Right atrium auricular region (tissue), 2 donors: ENCODE measurements at places on chromosomes 2 and 18. TPM values are rescaled to one million over a fixed set of nuclear protein-coding genes. Genes with fewer than 3 reads are reported as not detected.
A peak's percentile ranks its signal among the peaks of the same experiment; 100 is the strongest.

- DNase-seq, result no peak
- H3K4me3 ChIP-seq, result no peak overlapping the region
- no peaks in the 10 kb centered on the region for H3K27me3 ChIP-seq
- H3K27ac ChIP-seq, result no peak overlapping the region
- no peaks in the 10 kb centered on the region for H3K36me3 ChIP-seq
These were observed 291.9 kb upstream of the TRIB2 start for GRCh38 chr2:12424809-12425208.

RNF152 gene
- total RNA-seq, result 11.3 TPM

DNA sequence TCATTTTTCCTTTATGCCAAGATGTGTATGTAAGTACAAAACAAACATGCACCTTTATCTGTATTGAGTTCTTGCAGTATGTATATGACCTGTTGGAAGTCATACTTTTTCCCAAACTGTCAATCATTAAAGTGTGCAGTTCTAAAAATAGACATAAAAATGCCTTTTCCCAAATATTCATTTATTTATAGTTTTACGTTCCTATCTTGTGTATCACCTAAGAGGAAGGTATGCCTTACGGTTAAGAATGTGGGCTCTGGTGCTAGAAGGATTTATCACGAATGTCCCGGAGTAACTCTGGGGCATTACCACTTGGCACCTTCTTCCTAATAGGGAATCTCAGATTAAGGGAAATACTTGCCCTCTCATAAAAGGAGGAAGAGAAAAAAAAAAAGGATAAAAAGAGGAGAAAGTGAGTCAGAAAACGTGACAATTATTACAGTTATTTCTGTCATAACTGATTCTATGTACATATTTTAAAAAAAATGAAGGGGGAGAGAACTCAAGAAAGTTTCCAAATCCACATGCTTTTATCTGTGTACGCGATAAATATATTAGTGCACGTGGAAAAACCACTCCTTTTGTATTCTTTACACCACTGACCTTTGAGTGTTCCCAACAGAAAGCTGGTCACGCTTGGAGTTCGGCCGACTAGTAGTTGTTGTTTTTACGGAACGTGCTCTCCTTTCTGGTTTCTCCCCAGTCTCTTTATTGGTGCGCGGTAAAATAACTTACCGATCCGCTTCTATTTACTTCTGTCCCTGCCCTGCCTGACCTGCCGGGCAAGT is 721 bp downstream of the MCEE start:
- H3K27me3 ChIP-seq, result no peaks in the 10 kb centered on the region
- DNase-seq, result no peak
- H3K36me3 ChIP-seq, result peaks cover 12% of the 10 kb centered on the region
- H3K4me1 ChIP-seq, result no peaks in the 10 kb centered on the region
- peak overlapping the region; percentile 91 for H3K27ac ChIP-seq

CFAP210 gene
- total RNA-seq, result not detected

GRCh38 chr18:57547260-57547659 is 39.2 kb downstream of the FECH start:
- no peak for DNase-seq
- H3K4me3 ChIP-seq, result no peak overlapping the region
- no peaks in the 10 kb centered on the region for H3K27me3 ChIP-seq
- no peaks in the 10 kb centered on the region for H3K4me1 ChIP-seq

- no peak overlapping the region for H3K4me3 ChIP-seq
- H3K27me3 ChIP-seq, result no peaks in the 10 kb centered on the region
- H3K36me3 ChIP-seq, result no peaks in the 10 kb centered on the region
These were observed 208.2 kb downstream of the PRKCE start for GRCh38 chr2:45859682-45860081.

UGT1A8 gene
- total RNA-seq, result not detected

- H3K4me3 ChIP-seq, result no peak overlapping the region
- H3K27ac ChIP-seq, result no peak overlapping the region
- no peaks in the 10 kb centered on the region for H3K4me1 ChIP-seq
- no peaks in the 10 kb centered on the region for H3K27me3 ChIP-seq
These were observed 39.8 kb upstream of the PXDN start for GRCh38 chr2:1784087-1784486.

- no peaks in the 10 kb centered on the region for H3K36me3 ChIP-seq
- no peak overlapping the region for H3K27ac ChIP-seq
- no peak overlapping the region for H3K4me3 ChIP-seq
- peaks cover 8% of the 10 kb centered on the region for H3K4me1 ChIP-seq
- no peak for DNase-seq
- no peaks in the 10 kb centered on the region for H3K27me3 ChIP-seq
These were observed 498.3 kb downstream of the RIT2 start for GRCh38 chr18:42617221-42617620.

- H3K27me3 ChIP-seq, result no peaks in the 10 kb centered on the region
- peak within 1 kb of the TSS; percentile 91 for H3K27ac ChIP-seq
- H3K4me1 ChIP-seq, result no peaks in the 10 kb centered on the region
- DNase-seq, result peak; percentile 95
- no peaks in the 10 kb centered on the region for H3K36me3 ChIP-seq
- H3K4me3 ChIP-seq, result peak within 1 kb of the TSS; percentile 89
These were observed at the start of gene STK17B for GRCh38 chr2:196171248-196171871. STK17B (minus strand) TSS chr2:196171578; CDS start chr2:196163383, 8,195 bp downstream.

TDRD15 gene
- total RNA-seq, result 1.7 TPM

DNA sequence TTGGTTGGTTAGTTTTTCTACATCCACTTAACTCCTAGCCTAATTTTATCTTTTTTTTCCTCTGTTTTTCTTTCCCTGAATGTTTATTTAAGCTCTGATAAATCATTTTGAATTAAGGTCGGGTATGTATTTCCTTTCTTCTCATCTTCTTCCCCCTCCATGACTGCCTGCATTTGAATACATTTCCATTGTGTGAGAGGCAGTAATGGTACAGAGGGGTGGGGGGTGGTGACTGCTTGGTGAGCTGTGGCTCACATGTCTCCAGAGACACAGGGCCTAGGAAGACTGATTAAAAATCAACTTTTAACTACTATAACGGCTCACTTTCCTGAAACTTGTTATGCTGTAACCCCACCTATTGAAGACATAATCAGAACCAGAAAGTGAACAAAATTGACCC is 58.0 kb downstream of the NEDD4L start:
- no peaks in the 10 kb centered on the region for H3K4me1 ChIP-seq
- no peaks in the 10 kb centered on the region for H3K27me3 ChIP-seq

LRRTM1 gene
- 0.31 TPM for total RNA-seq

DNA sequence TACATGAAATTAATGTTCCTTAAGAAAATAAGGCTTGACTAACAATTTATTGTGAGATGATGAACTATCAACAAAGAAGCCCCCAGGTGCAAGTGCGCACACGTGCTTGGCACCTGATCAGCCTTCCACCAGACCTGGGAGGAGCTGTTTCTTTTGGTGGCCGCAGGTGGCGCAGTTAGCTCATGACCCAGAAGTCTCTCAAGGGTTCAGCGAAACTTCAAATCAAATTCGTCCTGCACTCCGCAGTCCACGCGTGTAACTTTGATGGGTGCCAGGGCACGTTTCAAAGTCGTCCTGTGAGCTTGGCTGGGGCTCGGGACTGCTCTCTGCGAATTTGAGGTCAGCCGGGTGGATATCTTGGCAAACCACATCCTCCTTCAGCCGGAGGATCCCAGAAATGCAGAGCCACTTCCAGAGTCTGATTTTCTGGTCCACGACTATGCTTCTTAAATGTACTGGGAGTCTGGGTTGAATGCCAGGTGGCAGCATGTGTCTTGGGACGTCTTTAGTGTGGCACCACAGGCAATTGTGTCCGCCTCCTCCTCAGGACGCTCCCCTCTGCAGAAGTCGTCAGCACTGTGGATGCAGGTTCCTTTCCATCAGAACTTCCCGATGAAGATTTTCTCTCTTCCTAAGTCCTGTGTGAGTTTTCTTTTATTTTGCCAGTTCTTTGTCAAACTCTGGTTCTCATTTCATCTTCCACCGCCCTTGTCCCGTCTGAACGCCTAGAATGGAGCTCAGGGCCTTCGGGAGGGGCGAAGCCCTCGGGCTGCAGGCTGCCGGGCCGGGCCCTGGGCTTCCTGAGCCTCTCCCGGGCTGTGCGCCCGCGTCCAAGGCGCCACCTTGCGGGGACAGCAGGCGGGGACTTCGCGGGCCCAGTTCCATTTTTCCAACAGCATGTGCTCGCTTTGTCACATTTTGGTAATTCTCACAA is 61.3 kb upstream of the RAPGEF4 start:
- DNase-seq, result no peak
- no peaks in the 10 kb centered on the region for H3K4me1 ChIP-seq
- H3K36me3 ChIP-seq, result no peaks in the 10 kb centered on the region
- no peak overlapping the region for H3K27ac ChIP-seq

SETBP1 gene
- 7.8 TPM for total RNA-seq

CXCR1 gene
- total RNA-seq, result 0.51 TPM

GRCh38 chr2:100011272-100011731 is 131.1 kb downstream of the AFF3 start:
- no peak overlapping the region for H3K27ac ChIP-seq
- no peaks in the 10 kb centered on the region for H3K27me3 ChIP-seq
- H3K4me3 ChIP-seq, result no peak overlapping the region
- no peak for DNase-seq

GRCh38 chr2:144183727-144184126 is 336.2 kb downstream of the ZEB2 start:
- no peak overlapping the region for H3K4me3 ChIP-seq
- DNase-seq, result no peak
- no peaks in the 10 kb centered on the region for H3K36me3 ChIP-seq
- H3K4me1 ChIP-seq, result no peaks in the 10 kb centered on the region

DNA sequence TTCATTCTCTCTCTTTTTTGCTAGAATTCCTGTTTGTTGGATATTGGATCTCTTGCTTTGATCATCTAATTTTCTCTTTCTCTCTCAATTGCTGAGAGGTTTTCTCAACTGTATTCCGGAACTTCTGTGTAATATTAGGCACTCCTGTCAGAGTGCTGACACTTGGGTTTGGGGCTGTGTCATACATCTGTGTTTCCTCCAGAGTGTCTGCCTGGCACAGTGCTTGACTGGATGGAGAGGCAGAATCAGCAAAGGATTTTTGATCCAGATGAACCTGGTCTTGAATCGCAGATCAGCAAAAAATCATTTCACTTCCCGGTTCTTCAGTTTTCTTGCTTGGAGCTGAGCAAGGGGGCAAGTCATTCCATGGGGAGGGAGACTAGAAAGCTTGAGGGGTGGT is 87.7 kb upstream of the CXCR4 start:
- H3K4me3 ChIP-seq, result no peak overlapping the region
- no peaks in the 10 kb centered on the region for H3K36me3 ChIP-seq
- H3K4me1 ChIP-seq, result no peaks in the 10 kb centered on the region
- no peak for DNase-seq

CROCC2 gene
- not detected for total RNA-seq

GRCh38 chr18:7059276-7059675 is 58.3 kb downstream of the LAMA1 start:
- no peaks in the 10 kb centered on the region for H3K36me3 ChIP-seq
- no peak for DNase-seq
- H3K27ac ChIP-seq, result no peak overlapping the region
- H3K4me3 ChIP-seq, result no peak overlapping the region
- H3K4me1 ChIP-seq, result no peaks in the 10 kb centered on the region

TMEM198 gene
- total RNA-seq, result 4.3 TPM

QPCT gene
- total RNA-seq, result 10.1 TPM

DNA sequence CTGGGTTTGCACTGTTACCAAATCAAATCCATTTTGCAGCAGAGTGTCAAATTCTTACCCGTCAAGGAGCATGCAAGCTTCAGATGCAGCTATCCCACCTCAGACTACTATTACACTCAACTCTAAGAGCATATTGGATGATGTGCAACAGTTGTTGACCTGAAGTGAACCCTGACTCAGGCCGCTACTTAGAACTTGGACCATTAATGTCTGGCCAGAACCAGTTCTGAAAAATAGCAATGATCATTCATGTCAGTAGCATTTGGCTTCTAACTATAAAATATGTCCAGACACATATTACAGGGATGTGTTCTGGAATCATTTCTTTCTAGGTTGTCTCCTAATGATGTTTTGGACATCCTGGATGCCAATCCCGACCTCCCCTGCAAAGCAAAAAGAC is 135.5 kb upstream of the PKDCC start:
- H3K4me3 ChIP-seq, result no peak overlapping the region
- no peaks in the 10 kb centered on the region for H3K27me3 ChIP-seq
- no peaks in the 10 kb centered on the region for H3K36me3 ChIP-seq

GRCh38 chr2:236257575-236257974 is 6.6 kb downstream of the ASB18 start:
- H3K27ac ChIP-seq, result no peak overlapping the region
- no peaks in the 10 kb centered on the region for H3K36me3 ChIP-seq
- no peaks in the 10 kb centered on the region for H3K4me1 ChIP-seq
- peak; percentile 36 for DNase-seq
- no peak overlapping the region for H3K4me3 ChIP-seq

EVA1A gene
- total RNA-seq, result 0.47 TPM

DNA sequence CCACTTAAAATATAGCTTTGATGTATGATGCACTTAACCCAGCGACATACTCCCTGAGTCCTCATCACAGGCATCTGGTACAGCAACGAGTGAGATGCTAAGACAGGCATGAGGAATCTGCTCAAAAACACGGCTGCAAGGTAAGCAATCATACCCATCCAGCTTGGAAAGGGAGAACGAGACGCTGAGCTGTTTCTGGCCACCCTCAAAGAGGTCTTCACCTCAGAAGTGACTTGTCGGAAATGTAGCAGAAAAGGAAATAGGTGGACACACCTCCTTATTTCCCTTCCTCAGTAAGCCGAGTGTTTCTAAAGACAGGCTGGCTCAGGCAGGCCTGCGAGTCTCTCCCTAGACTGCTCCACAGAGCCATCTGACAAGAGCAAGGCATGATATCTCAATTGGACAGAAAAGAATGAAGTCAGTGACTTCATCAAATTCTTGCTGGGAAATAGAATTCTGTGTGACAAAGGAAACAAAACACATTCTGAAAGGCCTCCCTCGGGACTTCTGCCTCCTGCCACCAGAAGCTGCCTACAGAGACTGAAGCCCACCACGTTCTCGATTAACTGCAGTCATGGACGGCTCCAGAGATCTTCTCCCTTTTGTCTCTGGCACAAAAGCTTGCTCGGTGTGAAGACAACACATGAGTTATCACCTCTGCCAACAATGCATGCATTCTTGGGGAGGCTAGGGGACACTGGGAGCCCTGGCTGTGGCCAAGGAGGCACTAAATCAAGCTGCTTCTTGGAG is 84.3 kb downstream of the UXS1 start:
- no peak for DNase-seq
- H3K4me3 ChIP-seq, result no peak overlapping the region
- peaks cover 6% of the 10 kb centered on the region for H3K36me3 ChIP-seq
- H3K4me1 ChIP-seq, result no peaks in the 10 kb centered on the region
- no peaks in the 10 kb centered on the region for H3K27me3 ChIP-seq

- no peak overlapping the region for H3K27ac ChIP-seq
- DNase-seq, result peak; percentile 26
- no peaks in the 10 kb centered on the region for H3K36me3 ChIP-seq
- H3K27me3 ChIP-seq, result no peaks in the 10 kb centered on the region
- no peak overlapping the region for H3K4me3 ChIP-seq
These were observed 46.9 kb upstream of the LAMA1 start for GRCh38 chr18:7164323-7165004.

HAUS1 gene
- 16.8 TPM for total RNA-seq

EFEMP1 gene
- 308 TPM for total RNA-seq

DNA sequence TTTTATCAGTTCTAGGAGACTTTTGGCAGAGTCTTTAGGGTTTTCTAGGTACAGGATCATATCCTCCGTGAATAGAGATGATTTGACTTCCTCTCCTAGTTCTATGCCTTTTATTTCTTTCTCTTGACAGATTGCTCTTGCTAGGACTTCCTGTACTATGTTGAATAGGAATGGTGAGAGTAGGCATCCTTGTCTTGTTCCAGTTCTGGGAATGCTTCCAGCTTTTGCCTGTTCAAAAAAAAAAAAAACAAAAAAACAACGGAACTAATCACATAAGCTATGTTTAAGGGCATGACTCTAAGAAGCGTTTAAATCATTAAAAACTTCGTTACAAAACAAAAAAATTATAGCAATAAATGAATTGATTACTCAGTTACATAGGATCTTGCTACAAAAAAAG is 145.7 kb downstream of the NUP35 start:
- H3K4me1 ChIP-seq, result no peaks in the 10 kb centered on the region
- no peak for DNase-seq
- no peak overlapping the region for H3K27ac ChIP-seq
- H3K27me3 ChIP-seq, result no peaks in the 10 kb centered on the region
- no peak overlapping the region for H3K4me3 ChIP-seq
